ENCODE measurements at places on chromosomes 2 and 18. TPM values are rescaled to one million over a fixed set of nuclear protein-coding genes. Genes with fewer than 3 reads are reported as not detected.

DNA sequence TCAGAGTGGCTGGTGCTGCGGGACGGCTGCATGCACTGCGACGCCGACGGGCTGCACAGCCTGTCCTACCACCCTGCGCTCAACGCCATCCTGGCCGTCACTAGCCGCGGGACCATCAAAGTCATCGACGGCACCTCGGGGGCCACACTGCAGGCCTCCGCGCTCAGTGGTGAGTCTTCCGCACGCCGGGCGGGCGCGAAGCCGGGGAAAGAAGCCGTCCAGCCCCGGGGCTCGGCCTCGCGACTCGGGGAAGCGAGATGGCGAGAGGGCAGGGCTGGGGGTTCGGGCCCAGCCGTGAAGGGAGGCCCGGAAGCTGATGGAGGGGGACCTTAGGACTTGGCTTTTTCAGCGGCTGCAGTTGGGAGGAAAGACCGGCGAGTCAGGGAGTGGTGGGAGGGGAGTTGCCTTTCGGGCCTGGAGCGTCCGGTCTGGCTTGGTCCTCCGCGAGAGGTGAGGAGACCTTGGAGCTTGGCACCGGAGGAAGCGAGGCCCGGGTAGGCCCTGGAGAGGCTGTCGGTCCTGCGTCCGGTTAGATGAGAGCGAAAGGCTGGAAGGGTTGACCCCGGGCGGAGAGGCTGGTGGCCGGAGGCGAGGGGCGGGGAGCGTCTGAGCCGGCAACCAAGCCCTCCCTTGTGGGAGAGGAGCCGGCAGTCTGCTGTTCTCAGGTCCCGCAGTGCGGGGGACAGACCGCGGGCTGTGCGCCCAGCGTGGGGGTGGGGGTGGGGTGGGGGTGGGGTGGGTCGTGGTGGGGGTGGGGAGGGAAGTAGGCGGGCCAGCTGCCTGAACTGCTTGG lies 691 bp downstream of the BIRC6 start:
- H3K36me3 ChIP-seq: peaks cover 27% of the 10 kb centered on the region
- DNase-seq: no peak
- peak overlapping the region; percentile 97 for H3K27ac ChIP-seq
- peaks cover 32% of the 10 kb centered on the region for H3K4me1 ChIP-seq
- H3K4me3 ChIP-seq: peak overlapping the region; percentile 86

DNA sequence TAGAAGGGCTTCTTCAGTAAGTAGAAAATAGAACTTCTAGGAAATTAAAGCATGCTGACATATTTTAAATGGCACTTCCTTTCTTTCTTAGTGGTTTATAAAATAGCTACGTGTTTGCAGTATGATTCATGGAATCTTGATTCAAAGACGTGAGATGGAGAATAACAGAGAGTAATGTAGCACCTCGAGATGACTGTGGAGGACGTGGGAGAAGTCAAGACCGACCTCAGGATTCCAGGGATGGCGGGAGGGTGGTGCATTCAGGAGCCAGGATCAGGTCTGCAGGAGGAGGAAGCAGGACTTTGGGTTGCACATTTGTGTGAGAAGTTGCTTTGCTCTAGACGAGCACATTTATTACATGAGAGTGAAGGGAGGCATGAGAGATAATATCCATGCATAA lies 56.0 kb downstream of the DCDC2C start:
- H3K27ac ChIP-seq: no peak overlapping the region
- no peaks in the 10 kb centered on the region for H3K27me3 ChIP-seq
- H3K4me3 ChIP-seq: no peak overlapping the region
- DNase-seq: no peak

GRCh38 chr18:75054611-75055010 lies 154.3 kb downstream of the PTGR3 start:
- H3K27ac ChIP-seq: no peak overlapping the region
- peaks cover 2% of the 10 kb centered on the region for H3K4me1 ChIP-seq
- no peak overlapping the region for H3K4me3 ChIP-seq

GRCh38 chr2:74921236-74921736 lies 37.2 kb upstream of the POLE4 start:
- DNase-seq: no peak
- H3K36me3 ChIP-seq: no peaks in the 10 kb centered on the region
- no peak overlapping the region for H3K27ac ChIP-seq
- peaks cover 34% of the 10 kb centered on the region for H3K27me3 ChIP-seq

DNA sequence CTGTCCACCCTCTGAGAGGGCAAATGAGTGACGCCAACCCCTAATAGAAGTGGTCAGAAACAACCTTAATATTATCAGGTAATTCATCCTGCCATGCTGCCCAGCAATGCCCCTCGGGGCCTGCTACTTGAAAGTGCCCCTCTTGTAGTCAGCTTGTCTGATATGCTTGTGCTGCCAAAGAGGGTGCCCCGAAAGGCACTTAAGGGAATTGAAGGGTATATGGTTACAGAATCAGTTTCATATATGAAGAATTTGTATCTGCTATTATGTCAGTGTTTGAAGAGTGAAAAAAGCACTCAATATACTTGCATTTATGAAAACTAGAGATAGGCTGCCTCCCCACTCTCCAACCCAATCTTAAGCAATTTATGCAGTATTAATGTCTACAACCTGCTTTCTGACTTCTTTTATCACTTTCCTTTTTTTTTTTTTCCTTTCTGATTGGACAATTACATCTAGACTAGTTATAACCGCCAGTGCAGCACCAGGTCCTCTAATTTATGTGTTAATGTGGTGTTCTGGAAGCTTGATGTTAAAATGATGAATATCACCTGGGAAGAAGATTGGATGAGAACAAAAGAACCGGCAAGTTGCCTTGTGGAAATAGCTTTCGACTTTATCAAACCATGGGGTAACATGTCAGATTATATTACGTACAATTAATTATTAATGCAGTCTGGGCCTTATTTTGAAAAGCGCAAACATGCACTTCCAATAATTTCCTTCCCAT lies 646.9 kb upstream of the ACVR2A start:
- no peaks in the 10 kb centered on the region for H3K4me1 ChIP-seq
- no peak overlapping the region for H3K27ac ChIP-seq
- no peak overlapping the region for H3K4me3 ChIP-seq
- H3K27me3 ChIP-seq: peaks cover 2% of the 10 kb centered on the region
- no peak for DNase-seq

LHCGR gene
- not detected for total RNA-seq

GRCh38 chr2:191476901-191477300 lies 201.0 kb upstream of the NABP1 start:
- peaks cover 4% of the 10 kb centered on the region for H3K27me3 ChIP-seq
- H3K4me1 ChIP-seq: no peaks in the 10 kb centered on the region
- no peak overlapping the region for H3K4me3 ChIP-seq
- no peak for DNase-seq
- no peak overlapping the region for H3K27ac ChIP-seq

CDCA7 gene
- 77.8 TPM for total RNA-seq

- peak overlapping the region; percentile 85 for H3K27ac ChIP-seq
- no peak for DNase-seq
- H3K4me3 ChIP-seq: peak overlapping the region; percentile 85
- H3K4me1 ChIP-seq: peaks cover 35% of the 10 kb centered on the region
These were observed 74.1 kb downstream of the TLK1 start for GRCh38 chr2:171086352-171087290.

GRCh38 chr2:71965530-71965929 lies 182.1 kb downstream of the CYP26B1 start:
- DNase-seq: no peak
- no peak overlapping the region for H3K27ac ChIP-seq
- no peak overlapping the region for H3K4me3 ChIP-seq
- H3K4me1 ChIP-seq: no peaks in the 10 kb centered on the region
- no peaks in the 10 kb centered on the region for H3K27me3 ChIP-seq

GRCh38 chr2:100878000-100878791 lies 58.3 kb downstream of the NPAS2 start:
- no peaks in the 10 kb centered on the region for H3K27me3 ChIP-seq
- no peak overlapping the region for H3K4me3 ChIP-seq
- H3K4me1 ChIP-seq: no peaks in the 10 kb centered on the region
- DNase-seq: no peak

CD8B2 gene
- 7.3 TPM for total RNA-seq

OTOS gene
- total RNA-seq: not detected

DNA sequence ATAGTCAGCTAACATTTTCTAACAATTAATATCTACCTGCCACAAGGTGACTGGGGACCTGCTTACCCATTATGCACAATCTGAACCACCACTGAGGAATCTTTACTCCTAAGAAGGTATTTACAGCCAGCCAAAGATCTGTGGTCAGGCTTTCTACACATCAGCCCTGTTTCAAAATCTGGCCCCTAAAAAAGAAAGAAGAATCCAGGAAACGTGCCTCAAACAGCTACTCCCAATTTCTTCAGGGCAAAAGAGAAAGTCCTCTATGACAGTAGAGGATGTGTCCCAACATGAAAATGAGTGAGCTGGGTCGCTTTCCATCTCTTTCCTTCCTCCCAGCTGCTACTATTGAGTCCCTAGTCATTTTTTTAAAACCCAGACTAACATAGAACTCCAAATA lies 79.5 kb downstream of the EPB41L3 start:
- no peak overlapping the region for H3K27ac ChIP-seq
- H3K4me1 ChIP-seq: no peaks in the 10 kb centered on the region
- H3K27me3 ChIP-seq: peaks cover 4% of the 10 kb centered on the region
- H3K4me3 ChIP-seq: no peak overlapping the region
- no peak for DNase-seq

- peaks cover 3% of the 10 kb centered on the region for H3K36me3 ChIP-seq
- DNase-seq: peak; percentile 66
- H3K27me3 ChIP-seq: no peaks in the 10 kb centered on the region
- peaks cover 80% of the 10 kb centered on the region for H3K4me1 ChIP-seq
These were observed 32.7 kb downstream of the ARHGAP25 start for GRCh38 chr2:68767031-68767961.

GREB1 gene
- total RNA-seq: 0.54 TPM

GPR45 gene
- total RNA-seq: not detected

DNA sequence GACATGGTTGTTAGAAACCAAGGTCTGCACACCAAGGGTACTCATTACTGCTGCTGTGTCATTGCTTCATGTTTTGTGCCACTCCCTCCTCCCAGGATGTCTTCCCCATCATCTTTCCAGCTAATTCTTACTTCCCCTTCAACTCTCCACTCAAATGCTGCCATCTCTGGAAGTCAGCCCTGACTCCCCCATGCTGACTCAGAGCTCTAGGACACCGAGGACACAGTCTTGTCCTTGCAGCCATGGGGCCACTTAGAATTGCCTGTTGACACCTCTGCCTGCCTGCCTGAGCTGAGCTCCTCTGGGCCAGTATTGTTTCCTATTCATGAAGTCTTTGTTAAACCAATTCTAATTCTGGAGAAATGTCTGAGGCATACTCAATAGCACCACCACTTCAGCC lies 100.2 kb downstream of the GYPC start:
- DNase-seq: no peak
- H3K36me3 ChIP-seq: no peaks in the 10 kb centered on the region
- peak overlapping the region; percentile 41 for H3K27ac ChIP-seq
- H3K4me1 ChIP-seq: peaks cover 9% of the 10 kb centered on the region
- peaks cover 5% of the 10 kb centered on the region for H3K27me3 ChIP-seq

AFF3 gene
- total RNA-seq: 1.8 TPM

TEX44 gene
- total RNA-seq: not detected

ARHGAP25 gene
- 117 TPM for total RNA-seq

- peaks cover 44% of the 10 kb centered on the region for H3K4me1 ChIP-seq
- peak overlapping the region; percentile 91 for H3K4me3 ChIP-seq
- peaks cover 67% of the 10 kb centered on the region for H3K36me3 ChIP-seq
- no peak for DNase-seq
These were observed 783 bp downstream of the DPP4 start for GRCh38 chr2:162072976-162073887.

GPR35 gene
- 19.3 TPM for total RNA-seq
